Small intestine (tissue), 16 donors: ENCODE measurements at places on chromosomes 16 and 17.

DNA sequence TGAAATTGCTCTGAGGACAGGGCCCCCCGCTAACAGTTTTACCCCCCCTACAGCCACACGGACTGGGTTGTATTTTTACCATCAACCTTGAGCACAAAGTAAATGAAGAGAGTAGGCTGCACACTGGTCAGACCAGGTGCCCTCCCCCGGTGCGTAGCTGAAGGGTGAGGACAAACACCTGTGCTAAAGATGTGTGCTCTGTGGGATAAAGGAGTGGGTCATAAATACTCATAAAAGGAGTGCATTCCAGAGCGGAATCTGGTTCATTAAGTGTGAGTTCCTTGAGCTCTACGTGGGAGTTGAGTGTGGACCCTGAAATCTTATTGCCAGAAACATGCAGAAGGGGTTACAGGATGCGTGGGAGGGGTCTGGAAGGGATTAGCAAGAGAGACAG lies 217.0 kb downstream of the CCDC182 start:
- DNase-seq: peak; percentile 77

DNA sequence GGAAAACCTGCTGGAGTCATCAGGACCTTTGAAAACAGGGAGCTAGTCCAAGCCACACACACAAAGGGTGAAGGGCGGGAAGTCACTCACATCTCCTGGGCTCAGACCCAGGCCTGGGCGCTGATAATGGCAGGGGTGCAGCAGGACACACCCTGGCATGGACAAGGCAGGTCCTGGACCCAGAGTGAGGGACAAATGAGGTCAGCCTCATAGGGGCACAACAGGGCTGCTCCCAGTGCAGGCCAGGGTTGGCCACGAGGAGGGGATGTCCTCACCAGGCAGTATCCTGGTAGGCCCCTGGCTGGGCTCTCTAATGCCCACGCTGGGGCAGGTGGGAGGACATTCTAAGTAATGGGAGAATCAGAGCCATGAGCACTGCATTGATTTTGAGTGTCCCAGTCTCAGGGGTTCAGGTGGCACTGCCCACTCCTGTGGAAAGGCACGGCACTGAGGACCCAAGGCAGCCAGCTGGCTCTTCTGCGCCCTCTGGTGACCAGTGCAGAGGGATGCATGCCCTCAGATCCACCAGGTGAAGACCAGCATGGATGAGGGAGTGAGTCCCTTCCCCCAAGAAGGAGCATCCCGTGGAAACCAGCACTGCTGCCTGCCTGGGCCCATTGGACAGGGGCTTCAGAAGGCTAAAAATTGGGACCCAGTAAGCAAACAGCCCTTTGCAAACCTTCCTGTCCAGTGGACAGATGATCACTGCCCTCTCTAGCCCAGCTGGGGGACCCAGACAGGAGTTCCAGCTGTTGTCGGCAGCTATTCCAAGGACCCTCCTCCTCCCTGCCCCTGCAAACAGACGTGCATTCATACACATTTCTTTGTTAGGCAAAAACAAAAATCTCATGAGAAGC lies 23.4 kb upstream of the SREBF1 start:
- DNase-seq: peak; percentile 80

GRCh38 chr17:58337210-58337599 lies 8.6 kb upstream of the TSPOAP1 start:
- no peak for DNase-seq

DNA sequence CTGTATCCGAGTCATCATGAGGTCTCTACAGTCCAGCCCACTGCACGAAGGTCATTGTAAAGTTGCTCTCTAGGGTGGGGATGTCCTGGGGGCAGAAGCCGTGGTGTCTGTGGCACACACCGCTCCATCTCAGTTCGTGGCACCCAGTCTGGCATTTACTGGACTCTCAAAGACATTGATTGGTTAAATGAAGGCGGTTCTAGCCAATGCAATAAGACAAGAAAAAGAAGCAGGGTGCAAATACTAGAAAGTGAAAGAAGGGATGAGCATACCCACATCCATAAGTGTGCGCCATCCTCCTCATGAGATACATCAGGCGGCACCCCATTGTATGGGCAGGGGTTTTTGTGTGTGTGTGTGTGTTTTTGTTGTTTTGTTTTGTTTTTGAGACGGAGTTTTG lies 10.7 kb upstream of the ATP2A3 start:
- DNase-seq: no peak

GRCh38 chr16:10896165-10896564 lies 19.2 kb downstream of the CIITA start:
- no peak for DNase-seq
